ENCODE measurements at places on chromosomes 3 and 15.

DNA sequence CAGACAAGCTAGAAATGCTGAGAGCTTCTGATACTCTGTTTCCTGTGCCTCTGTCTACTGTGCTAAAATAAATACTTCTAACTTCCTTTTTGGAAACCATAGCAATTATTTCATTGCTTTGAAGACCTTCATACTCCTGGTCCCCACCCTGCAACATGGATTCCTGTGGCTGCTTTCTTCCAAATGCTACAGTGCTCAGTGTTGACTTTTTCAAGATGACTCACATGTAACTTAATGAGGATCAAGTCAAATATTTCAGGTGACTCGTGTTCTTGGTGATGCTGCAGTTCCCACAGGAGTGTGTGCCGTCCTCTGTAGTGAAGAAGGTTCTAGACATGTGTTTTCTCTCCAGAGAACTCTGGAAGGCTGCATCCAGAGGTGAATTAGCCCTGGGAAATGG lies 288.6 kb downstream of the CLSTN2 start:
- no peak for DNase-seq

DNA sequence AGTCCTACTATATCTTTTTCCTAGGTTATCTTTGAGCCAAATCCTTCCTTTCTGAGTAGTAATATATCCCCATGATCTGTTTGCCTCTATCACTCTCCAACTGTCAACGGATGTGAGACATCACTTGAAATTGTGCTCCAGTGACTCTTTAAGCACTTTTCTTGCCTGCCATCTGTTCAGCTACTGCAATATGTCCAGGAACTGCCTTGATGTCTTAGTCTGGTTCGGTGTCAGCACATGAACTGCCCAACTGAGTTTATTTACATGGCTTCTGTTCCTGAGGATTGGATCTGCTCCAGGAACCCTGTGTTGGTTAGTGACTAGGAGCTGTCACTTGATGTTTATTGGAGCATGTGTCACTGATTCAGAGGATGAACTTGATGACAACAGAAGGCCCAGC lies 116.5 kb downstream of the SLC9A9 start:
- no peak for DNase-seq

- DNase-seq = no peak
Measured at GRCh38 chr15:43518197-43518761, 871 bp downstream of the MAP1A start.

GRCh38 chr3:18424729-18425640 lies at the start of gene SATB1:
Gene SATB1, minus strand, starts transcription at chr3:18425339. Its CDS starts 4,372 bp downstream, at chr3:18420967.
- DNase-seq = no peak

- DNase-seq = no peak
Measured at GRCh38 chr3:78221796-78222195, 1181.9 kb downstream of the ROBO2 start.

DNA sequence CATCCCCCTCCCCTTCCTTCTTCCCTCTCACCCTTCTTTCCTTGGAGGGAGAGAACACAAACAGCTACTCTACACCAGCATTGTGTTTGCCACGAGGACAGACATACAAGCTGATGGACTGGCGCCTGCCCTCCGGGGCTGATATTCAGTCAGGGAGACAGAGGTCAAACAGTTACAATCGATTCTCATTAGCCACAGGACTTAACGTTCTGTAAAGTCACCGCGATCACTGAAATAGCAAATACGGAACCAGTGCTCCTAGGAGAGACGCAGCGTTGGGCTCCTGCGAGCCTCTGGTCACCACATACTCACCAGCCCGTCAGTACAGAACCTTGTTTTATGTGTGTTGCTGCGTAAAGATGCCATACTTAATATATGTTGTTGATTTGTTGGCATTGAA lies 108.8 kb downstream of the LRRK1 start:
- DNase-seq = no peak

DNA sequence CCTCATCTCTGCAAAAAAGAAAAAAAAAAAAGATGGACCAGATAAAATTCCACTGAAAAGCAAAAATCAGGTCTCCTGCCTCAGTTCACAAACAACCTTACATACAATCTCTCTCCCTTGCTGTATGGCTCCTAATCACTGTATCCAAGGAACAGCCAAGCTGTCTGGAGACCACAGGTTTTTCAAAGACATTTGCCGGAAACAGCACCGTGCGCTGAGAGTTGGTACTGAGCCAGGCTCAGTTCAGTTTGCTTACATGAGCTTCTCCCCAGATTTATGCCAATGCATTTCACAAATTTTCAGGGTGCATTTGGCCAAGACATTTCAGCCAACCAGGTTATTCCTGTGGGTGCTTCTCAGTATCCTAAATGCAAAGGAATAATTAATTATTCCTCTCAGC lies 4.1 kb downstream of the ACP3 start:
- no peak for DNase-seq

DNA sequence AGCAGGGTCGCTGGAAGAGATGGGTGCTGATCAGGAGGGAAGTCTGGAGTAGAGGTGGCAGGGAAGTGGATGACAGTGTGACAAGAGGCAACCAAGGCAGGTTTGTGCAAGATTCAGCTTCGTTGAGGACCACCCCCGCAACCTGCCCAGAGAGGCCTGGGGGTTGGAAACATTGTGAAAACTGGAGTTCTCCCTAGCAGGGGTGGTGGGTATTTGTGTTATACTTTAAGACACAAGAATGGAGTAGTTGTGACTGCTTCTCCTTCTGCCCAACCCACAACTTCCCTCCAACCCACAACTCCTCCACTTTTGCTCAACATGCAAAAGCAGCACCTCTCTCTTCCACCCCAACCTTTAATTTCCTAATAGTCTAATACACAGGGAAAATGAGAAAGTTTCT lies 8.6 kb upstream of the ARNT2 start:
- DNase-seq = no peak

GRCh38 chr3:11509173-11510000 lies 134.3 kb downstream of the VGLL4 start:
- no peak for DNase-seq

- peak; percentile 85 for DNase-seq
Measured at GRCh38 chr15:70475921-70476320, 287.4 kb downstream of the UACA start.

DNA sequence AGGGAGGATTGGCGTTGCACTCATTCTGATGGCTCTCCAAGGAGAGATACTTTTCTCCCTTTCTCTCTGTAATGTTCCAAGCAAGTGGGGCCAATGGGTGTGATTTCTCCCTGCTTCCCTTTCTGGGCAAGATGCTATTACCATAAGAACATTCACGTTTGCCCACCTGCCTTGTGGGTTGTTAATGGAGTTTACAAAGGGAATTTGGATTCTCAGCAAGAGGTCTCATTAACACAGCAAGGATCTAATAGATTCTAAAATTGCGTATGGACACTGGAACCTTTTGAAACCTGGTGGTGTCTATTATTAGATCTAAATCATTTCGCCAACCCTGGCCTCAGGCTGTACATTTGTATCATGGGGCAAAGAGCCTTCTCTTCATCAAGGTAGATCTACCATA lies 74.1 kb downstream of the SLCO3A1 start:
- DNase-seq = no peak

GRCh38 chr3:58167431-58168351 lies 43.1 kb downstream of the DNASE1L3 start:
- no peak for DNase-seq

- no peak for DNase-seq
Measured at GRCh38 chr3:126509597-126510307, 7.8 kb downstream of the UROC1 start.

DNA sequence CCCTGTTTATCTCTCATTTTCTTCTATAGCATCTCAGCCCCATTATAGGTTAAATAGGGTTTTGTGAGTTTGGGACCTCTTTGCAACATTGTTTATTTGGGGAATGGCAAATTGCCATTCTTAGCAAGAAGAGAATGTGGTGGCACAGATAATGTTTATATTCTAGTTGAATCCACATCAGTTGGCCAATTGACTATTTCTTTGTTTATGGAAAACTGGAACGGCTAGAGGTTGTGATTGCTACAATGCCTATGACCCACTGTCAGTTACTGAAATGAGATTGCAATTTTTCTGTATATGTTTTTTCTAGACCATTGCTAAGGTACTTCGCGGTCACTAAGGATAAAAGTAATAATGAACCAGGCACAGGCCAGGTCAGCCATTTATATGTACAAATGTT lies 44.6 kb upstream of the CFAP20DC start:
- DNase-seq = no peak

DNA sequence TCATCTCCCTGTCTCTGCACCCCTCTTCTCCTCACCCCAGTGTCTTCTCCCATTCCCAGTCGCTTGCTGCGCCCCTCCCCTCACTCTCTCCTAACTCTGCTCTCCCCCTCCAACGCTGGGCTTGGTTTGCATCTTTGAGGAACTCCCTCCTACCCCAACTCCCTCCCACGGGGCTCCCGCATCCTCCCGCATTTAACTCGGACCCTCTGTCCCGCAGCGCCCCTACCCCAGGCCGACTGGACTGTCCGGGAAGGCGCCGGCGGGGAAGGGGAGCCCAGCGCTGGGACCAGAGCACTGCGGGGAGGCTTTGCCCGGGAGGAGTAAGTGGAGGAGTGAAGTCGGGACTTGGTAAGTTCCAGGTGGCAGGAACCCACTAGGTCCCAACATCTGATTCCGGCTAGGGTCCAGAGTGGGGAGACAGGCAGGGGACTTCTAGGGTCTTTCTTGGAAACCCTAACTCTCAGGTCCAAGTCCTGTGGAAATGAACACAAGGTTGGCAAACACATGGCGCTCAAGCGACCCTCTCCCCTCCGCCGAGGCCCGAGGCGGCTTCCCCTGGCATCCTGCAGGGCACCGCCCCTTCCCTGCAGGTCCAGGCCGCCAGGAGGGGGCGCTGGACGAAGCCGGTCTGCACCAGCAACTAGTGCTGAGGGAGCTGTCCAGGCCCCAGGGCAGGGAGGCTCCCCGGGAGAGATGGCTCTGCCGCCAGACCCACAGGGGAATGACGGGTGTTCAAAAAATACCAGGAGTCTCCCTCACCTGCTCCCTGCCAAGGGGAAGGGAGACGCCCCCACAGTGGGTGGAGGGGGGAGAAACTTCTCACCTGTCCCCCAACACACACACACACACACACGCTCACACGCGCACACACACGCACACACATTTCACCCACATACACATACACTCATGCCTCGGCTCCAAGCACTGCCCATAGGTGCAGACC lies 53.2 kb downstream of the LHFPL4 start:
- peak; percentile 11 for DNase-seq

DNA sequence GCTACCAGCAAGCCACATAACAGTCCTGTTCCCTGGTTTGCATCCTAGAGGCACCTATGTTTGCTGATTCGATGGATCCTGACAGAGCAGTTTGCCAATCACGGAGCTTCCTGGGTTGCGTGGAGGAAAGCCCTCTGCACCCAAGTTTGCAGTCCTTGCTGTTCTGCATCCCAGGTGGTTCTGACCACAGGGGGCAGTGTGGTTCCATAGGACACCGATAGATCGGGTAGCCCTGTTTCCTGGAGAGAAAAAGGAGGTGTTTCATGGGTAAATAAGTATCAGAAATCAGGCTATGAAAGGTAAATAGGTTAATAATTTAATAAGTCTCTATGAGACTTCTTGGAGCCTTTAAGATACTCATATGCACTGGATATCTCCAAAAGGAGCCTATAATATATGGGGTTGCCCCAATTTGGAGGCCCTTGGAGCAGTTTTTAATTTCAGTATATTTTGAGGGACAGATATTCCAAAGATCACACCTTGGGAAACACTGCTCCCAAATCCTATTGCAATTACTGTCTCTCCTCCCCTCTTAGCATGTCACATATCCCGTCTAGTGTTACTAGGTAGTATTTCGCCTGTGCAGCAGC lies 194.6 kb upstream of the TPM1 start:
- DNase-seq = peak; percentile 47

DNA sequence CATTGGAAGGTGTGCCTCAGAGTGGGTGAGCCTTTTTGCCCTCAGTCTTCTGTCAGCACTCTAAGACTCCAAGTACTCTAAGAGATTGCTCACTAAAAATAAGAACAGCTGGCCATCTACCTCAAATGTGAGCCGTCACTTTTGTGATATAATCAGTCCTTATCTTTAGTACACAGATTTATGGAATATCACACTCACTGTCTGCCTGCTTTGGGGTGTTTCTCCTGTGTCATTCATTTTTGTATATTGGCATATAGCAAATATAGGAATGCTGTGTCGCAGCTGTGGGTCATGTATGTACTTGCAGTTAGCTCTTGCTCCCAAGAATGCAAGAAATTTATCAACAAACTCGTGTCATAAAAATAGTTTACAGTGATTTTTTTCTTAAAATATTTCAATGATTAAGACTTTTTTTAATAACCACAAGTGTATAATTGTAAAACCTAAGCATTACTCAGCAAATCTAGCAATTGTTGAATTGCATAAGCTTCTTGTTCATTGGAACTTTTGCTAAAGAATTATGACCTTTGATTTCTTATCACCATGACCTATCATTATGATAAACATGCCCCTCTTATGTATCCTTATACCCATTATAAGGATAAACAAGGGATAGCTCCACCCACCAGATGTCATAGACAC lies 18.8 kb downstream of the SETD5 start:
- no peak for DNase-seq

DNA sequence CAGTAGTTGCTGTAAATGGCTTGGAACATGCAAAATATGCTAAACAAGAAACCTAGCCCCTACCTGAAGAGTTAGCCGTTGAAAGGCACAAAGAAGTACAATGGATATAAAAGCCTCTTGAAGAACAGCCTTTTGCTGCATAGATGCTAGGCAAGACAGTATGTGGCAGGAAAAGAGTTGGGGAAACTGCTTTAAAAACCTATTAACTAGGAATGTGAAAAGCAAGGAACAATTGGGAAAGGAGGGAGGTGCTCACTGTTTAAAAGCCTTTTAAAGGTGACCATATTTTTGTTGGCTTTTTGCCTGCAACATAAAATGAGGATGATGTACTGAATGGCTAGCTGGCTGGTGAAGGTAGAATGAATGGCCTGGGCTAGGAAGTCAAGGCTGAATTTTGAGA lies 24.5 kb upstream of the SOX2 start:
- no peak for DNase-seq

DNA sequence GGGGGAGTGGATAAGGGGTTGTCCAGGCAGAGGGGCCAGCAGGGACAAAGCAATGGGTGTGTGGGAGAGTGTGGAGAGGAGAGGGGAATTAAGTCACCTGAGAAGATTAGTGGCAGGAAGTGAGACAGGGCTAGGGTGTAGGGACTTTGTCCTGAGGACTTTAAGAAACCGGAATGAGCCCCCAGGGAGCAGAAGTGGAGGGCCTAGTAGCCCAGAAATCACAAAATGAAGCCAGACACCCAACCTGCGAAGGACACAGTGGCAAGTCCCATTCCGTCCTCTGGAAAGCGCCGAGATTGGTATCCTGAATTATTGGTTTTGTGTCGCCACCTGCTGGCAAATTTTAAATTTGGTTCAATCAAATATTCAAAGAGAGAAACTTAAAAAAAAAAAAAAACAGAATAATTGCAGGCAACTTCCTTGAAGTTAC lies 78.0 kb upstream of the SLC25A36 start:
- DNase-seq = peak; percentile 38

DNA sequence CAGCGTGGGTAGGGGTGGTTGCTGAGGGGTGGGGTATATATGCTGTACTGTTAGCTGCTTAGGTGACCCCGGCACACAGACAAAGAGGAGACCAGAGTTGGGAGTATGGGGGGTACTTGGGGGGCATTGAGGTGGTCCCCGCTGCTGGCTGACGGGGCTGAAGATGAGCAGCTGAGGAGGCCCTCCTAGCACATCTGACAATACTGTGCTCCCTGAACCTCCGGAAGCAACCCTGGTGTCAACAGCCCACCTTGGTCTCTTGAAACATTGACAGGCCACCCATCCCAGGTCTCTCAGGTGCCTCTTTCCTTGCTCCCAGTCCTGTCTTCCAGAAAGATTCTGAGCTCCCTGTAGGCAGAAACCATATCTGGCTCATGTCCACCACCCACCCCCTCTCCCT lies 19.2 kb upstream of the SEMA3F start:
- no peak for DNase-seq

GRCh38 chr3:23739536-23739935 lies 66.2 kb upstream of the UBE2E1 start:
- no peak for DNase-seq

All from HS-27A (cell line).